ENCODE measurements at places on chromosomes 13 and 19.

GRCh38 chr19:48543121-48543710 lies 8.8 kb upstream of the SULT2B1 start:
- DNase-seq, result no peak

- no peak for DNase-seq
Measured at GRCh38 chr13:73212482-73212881, 153.7 kb downstream of the KLF5 start.

GRCh38 chr13:107347641-107348369 lies 779.9 kb upstream of the ARGLU1 start:
- no peak for DNase-seq

GRCh38 chr19:42239544-42240220 lies 2.7 kb downstream of the GSK3A start:
- no peak for DNase-seq

DNA sequence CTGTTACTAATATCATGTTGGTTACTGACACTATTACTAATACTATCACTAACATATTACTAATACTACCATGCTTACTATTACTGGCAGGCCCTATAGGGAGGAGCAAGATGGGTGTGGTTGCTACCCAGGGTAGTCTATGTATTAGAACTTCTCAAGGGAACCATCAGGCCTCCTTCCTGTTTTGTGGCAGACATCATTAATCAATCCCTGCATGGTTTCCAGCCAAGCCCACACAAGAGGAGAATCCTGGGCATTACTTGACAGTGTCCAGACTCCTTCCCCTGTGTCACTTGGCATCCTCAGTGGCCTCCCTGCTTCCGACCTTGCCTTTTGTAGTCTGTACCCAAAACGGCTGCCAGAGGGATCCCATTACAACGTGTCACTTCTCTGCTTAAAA lies 8.9 kb downstream of the HAS1 start:
- DNase-seq, result no peak
